WERI-Rb-1 (cell line): ENCODE measurements at places on chromosomes 7 and 10.
A peak's percentile ranks its signal among the peaks of the same experiment; 100 is the strongest.

DNA sequence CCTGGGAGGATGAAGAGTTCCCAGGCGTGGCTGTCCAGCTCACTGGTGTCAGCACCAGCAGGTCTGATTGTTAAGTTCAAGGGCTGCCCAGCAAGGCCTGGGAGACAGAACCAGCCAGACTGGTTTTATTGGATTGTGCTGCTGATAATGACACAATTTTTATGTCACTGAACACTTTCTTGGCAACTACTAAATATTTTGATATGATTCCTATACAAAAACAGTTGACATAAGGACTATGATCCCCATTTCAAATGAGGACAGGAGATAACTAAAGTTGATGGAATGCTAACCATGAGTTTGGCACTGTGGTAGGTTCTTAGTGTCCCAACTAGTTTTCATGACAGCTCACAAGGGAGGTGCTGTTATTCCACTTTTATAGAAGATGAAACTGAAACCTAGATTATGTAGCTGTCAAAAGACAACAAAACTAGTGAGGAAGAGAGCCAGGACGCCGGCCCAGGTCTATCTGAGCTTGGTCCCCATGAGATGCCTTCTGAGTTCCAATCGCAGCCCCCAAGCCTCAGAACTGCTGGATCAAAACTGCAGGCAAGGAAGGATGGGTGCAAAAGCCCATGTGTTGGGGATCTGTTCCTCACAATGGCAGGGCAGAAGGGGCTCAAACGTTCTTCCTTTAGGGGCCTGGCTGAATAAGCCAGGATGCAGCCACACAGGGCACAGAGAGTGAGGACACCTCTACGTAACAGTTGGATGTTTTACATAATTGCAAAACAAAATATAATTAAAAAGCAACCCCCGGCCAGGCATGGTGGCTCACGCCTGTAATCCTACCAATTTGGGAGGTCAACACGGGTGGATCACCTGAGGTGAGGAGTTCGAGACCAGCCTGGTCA lies 52.8 kb downstream of the COBL start:
- DNase-seq: no peak

GRCh38 chr7:77606562-77606961 lies 69.5 kb downstream of the PTPN12 start:
- no peak for DNase-seq

- no peak for DNase-seq
Measured at GRCh38 chr7:1013581-1013980, 30.6 kb downstream of the CYP2W1 start.

DNA sequence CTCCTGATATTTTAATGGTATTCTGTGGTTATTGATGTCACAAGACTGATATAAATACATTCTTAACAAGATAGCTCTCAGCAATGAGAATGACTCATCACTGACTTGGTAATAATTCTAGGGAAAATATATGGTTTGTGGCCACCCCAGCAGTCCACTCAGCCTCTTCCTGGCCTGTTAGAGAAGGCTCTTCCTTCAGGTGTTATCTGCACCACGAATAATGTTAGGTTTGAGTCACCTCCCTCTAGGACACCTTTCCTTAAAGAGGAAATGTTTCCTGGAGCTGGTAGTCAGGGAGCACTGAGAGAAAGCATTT lies 163.3 kb downstream of the SVIL start:
- no peak for DNase-seq

GRCh38 chr7:37635346-37635745 lies 48.2 kb upstream of the GPR141 start:
- no peak for DNase-seq

DNA sequence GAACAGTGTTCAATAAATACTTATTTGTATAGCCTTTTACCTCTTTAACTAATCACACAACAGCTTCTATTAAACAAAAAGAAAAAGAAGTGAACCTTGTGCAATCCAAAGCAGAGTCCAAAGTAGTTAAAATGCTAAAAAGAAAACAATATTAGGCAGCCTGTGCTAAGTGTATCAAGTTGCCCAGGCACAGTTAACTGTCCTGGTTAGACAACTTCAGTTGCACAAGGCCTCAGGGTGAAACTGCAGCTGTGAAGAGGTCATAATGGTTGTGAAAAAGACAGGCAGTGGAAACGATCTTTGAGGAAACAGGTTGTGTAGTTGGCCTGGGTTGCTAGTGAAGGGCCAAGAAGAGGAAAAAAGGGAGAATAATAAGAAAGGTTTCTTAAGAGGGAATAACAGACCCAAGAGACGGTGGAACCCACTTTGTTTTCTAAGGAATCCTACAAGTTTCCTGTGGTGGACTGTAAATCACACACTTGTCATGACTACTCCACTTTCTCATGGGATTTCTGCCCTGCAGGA lies 6.0 kb upstream of the CROT start:
- DNase-seq: no peak

GRCh38 chr10:111916011-111916410 lies 267.6 kb downstream of the GPAM start:
- no peak for DNase-seq

DNA sequence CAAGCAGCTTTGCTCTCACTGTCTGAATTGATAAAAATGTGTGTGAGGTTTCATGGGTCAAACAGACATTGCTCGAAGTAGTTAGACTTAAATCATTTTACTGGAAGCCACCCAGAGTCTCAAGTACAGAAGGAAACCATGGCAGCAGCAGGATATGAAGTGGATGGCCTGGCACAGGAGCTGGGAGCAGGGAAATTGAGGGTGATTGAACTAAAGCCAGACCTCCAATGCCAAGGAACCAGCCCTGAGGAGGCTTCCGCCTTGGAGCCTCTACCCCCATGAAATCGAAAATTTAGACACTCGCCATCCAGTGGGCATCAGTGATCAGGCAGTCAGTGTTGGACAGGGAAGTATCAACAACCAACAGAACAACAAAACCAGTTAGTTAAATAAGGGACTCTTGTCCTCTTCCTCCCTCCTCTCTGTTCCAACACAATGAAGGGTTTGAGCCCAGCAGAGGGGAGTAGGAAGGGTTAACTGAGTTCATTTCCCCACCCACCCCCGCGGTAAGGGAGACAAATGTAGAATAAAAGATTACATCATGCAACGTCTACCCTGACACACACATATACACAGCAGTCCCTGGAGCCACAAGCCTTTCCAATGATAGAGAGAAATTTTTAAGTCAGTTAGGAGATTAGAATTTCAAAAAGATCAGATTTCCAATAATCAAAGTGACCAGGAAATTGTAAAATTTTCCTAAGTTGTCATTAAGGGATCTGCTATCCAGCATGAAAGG lies 156.3 kb downstream of the SLC16A9 start:
- DNase-seq: no peak

- DNase-seq: no peak
Measured at GRCh38 chr10:98655492-98655891, 208.8 kb upstream of the HPS1 start.

DNA sequence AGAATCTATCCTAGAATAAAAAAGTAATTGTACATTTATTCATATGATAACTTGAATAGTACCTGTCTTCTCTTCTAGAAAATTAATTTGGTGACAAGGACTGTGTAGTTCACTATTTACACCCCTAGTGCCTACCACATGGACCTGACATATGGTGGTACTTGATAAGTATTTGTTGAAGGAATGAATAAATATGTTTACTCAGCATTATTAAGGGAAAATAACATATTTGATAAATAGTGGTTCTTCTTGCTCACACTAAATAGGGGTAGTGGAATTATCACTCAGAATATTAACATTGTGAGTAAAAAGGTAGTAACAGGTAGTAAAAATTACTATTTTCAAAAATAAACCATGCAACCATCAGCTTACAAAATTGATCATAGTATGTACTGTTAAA lies 2.8 kb downstream of the SHTN1 start:
- no peak for DNase-seq

DNA sequence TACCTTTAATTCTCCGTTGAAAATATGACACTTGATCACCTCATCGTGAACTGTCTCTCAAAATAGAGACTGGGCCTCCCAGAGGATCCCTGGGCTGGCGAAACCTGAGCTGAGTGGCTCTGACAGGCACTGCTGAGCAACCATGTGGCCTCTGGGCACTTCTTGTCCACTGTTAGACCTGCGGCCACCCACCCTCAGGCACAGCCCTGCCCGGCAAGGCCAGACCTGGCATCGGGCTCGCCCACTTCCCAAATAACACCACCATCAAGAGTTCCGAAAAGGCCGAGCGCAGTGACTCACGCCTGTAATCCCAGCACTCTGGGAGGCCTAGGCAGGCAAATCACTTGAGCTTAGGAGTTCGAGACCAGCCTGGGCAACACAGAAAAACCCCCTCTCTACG lies 82.5 kb downstream of the COBL start:
- DNase-seq: no peak

GRCh38 chr7:26584326-26584725 lies 280.1 kb downstream of the SKAP2 start:
- no peak for DNase-seq

GRCh38 chr10:63217120-63217605 lies 84.0 kb downstream of the NRBF2 start:
- DNase-seq: no peak

- DNase-seq: no peak
Measured at GRCh38 chr10:14904316-14904732, 25.7 kb downstream of the SUV39H2 start.

- no peak for DNase-seq
Measured at GRCh38 chr10:19046679-19047078, 1.9 kb upstream of the MALRD1 start.

- DNase-seq: no peak
Measured at GRCh38 chr7:134985894-134986362, 380 bp upstream of the AGBL3 start.

GRCh38 chr7:121966276-121966934 lies 93.4 kb downstream of the PTPRZ1 start:
- DNase-seq: no peak

DNA sequence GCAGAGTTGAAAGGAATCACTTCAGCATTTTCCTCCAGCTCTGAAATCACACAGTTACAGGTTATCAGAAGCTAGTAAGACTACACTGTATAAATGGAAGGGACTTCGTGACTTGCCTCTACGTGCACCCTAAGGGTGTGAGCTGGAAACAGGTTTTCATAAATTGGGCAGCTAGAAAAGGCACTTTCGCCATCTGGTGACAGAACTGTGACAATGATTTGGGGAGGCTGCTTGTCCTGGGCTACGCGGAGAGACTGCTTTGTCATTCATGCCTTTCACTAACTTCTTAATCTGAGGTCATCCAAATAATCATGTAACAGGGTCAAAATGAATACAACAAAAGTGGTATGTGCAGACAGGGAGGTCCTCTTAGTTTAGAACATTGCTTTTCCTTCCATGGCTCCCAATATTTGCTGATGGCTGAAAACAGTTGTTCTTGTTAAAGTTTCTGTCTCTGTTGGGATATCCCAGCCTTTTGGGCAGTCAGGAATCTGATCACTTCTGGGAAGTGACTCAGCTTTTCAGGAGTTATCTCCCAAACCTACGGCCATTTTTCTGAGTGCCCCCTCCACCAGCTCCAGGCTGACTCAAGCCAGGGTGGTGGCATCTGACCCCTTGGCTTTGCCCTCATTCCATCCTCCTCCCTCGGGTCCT lies 17.8 kb downstream of the VWC2 start:
- peak; percentile 64 for DNase-seq

GRCh38 chr7:79998363-79998762 lies 136.3 kb upstream of the GNAI1 start:
- no peak for DNase-seq

- DNase-seq: peak; percentile 37
Measured at GRCh38 chr10:5684971-5685763, 529 bp downstream of the TASOR2 start.

DNA sequence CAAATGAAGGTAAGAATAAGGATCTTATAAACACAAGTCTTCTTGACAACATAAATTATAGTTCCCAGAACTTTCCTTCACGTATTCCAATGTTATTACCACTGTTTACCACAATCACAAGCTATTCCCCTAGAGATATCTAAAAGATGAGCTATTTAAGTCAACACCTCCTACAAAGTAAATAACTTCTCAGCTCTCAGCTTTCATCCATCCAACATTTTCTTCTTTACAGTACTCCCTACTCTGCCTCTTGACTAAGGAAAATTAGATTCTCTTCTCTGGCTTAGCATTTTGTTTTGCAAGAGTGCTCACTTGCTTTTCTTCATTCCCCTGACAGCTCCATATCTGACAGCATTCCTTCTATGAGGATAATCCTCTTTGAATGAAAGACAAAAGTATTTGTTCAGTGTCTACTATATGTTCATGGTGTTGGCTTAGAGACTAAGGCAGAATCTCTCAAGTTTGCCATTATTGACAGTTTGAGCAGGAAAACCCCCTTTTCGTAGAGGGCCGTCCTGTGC lies 93.0 kb upstream of the IL6 start:
- DNase-seq: no peak

DNA sequence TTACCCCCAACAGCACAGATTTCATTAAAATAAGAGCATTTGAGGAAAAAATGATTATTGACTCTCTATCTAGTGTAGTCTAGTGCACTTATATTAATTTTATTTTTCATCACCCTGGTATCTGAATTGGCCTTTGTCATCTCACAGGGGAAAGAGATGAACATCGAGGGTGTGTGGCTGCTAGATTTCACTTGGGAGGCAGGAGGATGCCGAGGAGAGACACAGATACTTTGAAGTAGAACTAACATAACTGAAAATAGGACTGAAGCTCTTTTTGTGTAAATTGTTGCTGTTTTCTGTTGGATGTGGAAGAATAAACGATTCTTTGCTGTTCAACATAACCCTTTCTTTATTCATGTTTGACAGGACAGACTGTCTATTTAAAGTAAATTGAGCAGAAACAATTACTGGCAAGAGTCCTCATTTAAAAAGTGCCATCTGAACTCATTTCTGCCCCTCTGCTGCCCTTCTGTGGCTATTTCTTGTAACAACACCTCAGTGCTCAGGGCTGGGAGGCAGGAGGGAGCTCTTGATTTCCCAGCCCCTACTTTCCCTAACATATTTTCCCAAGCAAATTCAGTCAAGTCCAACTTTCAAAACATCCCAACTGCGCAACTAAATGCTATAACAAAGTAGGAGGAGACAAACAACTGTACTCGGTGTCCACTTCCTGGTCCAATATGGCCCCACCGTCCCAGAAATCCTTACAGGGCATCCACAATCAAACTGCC lies 15.6 kb downstream of the LYZL1 start:
- DNase-seq: peak; percentile 44

DNA sequence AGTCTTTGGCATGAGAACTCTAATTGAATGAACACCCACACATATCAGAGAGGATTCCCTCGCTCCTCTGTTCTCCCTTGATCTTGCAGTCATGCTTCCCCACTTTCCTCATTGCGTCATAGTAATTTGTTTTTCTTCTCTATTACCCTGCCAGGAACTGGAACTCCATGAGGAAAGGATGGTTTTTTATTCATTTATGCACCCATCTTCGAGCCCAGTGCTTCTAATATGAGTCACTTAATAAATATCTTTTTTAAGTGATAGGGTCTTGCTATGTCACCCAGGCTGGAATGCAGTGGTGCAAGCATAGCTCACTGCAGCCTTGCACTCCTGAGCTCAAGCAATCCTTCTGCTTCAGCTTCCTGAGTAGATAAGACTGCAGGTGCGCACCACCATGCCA lies 83.5 kb downstream of the OTUD1 start:
- no peak for DNase-seq

GRCh38 chr7:157908006-157908782 lies 571.4 kb downstream of the DNAJB6 start:
- DNase-seq: no peak
